ENCODE measurements at places on chromosomes 13 and 19.

DNA sequence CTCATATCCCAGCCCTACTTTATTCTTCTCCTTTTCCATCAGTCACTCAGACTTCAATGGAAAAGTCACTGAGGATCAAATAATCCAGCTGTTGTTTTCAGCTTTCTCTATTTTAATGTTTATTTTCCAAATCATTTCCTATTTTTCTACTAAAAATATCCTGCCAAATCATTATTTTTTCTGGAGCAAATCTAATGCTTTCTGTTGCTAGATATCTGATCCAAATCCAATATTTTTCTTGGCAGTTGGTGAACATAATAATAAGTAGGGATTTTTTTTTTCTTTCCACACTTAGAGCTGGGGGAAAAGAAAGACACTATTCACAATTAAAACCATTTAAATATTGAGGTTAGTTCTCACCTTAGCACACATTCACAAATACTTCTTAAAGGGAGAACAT, 656.1 kb downstream of the DACH1 start:
- DNase-seq = no peak

- no peak for DNase-seq
Observed at GRCh38 chr13:97002581-97002980, 8.3 kb upstream of the OXGR1 start.

GRCh38 chr19:33245948-33246708, 20.5 kb upstream of the SLC7A10 start:
- DNase-seq = no peak

GRCh38 chr13:27170221-27170515, 1.4 kb downstream of the USP12 start:
- DNase-seq = no peak

DNA sequence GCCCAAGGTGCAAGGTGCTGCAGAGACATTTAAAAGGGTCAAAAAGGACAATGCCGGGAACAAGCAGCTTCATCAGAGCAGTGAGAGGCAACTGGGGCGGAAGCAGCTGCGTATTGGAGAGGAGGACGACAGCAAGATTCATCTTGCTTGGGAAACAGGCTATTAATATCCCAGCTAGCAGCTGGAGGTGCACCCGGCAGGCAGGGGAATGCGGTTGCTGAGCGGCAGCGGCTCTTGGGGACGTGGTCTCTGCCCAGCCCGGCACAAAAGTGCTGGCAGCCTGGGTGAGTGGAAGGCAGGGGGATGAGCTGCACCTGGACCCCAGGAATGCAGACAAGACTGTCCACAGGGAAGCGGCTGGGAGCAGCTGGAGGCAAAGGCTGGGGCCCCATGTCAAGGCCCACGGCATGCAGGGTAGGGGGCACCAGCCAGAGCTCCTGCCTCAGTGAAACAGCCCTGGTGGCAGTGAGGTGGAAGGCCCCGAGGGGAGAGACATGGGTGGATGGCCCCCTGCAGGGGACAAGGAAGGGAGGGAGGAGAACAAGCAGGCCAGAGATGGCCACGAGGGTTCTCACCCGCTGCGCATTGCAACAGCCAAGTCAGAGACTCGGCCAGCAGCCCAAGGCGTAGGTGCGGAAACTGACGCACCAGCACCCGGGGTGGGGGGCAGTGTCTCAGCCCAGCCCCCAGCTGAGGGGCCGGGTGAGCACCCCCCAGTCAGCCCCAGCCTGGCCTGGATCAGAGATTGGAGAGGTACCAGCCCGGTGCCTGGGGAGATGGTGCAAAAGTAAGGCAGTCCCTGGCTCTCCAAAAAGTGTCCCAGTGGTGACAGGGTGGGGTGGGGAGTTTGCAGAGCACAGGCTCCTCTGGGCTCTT, 34.4 kb downstream of the PEPD start:
- DNase-seq = no peak

GRCh38 chr19:33358408-33358807, 15.1 kb upstream of the CEBPG start:
- no peak for DNase-seq

- no peak for DNase-seq
Observed at GRCh38 chr19:51688671-51689571, 4.2 kb upstream of the SPACA6 start.

DNA sequence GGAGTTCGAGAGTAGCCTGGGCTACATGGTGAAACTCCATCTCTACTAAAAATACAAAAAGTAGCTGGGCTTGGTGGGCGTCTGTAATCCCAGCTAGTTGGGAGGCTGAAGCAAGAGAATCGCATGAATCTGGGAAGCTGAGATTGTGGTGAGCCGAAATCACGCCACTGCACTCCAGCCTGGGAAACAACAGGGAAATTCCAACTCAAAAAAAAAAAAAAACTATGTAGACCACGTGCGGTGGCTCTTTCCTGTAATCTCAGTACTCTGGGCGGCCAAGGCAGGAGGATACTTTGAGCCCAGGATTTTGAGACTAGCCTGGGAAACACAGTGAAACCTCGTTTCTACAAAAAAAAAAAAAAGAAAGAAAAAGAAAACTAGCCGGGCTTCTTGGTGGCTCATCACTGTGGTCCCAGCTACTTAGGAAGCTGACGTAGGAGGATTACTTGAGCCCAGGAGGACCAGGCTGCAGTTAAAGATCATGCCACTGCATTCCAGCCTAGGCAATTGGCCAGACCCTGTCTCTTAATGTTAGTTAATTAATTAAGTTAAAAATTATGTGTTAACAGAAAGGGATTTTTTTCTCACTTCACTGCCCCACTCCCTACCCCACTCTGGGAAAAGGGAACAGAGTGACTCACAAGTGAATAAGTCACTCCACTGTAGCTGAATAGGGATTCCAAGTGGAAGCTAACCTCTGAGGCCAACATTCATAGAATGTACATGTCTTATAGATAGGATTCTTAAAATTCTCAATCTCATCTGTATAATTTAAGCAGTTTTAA, 2.2 kb downstream of the ZNF83 start:
- DNase-seq = no peak

DNA sequence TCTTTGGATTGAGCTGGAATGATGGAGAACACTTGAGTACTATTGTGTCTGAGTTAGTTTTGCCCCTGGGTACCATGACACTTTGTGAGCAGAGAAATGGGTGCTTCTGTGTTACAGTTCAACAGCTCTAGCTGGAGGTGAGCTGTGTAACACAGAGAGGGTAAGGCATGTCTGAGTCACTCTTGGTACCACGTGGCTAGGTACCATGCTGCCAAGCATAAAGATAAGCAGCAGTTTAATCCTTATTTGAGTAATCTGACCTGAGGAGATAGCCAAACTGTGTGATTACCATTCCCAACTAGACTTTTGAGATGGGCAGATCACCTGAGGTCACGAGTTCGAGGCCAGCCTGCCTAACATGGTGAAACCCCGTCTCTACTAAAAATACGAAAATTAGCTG, 122.0 kb downstream of the OLFM4 start:
- DNase-seq = no peak

GRCh38 chr19:48053856-48054255, 10.0 kb upstream of the CABP5 start:
- DNase-seq = no peak

DNA sequence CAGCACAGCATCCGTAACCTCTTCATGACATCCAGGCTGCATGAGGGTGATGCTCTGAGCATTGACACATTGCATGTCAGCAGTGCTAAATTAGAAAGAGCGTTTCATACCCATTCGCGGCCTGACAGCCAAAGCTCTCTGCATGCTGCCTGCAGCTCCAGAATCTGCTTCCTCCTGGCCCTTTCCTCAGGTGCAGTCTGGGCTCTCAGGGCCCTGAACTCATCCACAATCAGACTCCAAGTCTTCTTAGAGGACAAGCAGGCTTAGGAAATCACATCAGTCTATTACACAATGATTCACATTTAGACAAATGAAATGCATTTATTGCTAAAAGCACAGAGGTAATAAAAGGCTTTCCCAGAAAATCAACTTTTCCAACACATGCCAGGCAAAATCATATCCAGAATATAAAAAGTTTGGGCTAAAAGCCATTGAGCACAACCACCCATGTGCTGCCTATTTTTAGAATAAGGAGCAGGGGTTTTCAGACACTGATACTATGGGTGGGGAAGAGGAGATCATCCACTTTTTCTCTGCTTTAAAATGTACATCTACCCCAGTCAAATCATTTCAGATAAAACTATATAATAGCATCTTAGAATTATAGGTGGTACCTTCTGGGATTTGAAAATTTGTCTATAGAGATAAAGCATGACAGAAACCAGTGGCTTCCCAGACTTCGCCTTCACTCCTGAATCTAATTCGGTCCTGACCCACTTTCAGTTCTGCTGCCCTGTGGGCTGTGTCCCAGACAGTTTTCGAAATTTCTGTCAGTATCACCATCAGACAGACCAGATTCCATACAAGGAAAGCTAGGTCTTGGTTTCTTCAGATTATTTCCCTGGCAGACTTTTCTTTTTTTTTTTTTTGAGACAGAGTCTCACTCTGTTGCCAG, 109.3 kb downstream of the COL4A2 start:
- no peak for DNase-seq

GRCh38 chr19:37855098-37855497, 51.3 kb downstream of the WDR87 start:
- DNase-seq = no peak

Measured in stimulated activated CD8-positive, alpha-beta memory T cell treated with anti-CD3 and anti-CD28 coated beads, Interleukin-15, amount 100 ng/mL, for 48 hours (primary cell).